ENCODE measurements at places on chromosomes 2 and 18.

DNA sequence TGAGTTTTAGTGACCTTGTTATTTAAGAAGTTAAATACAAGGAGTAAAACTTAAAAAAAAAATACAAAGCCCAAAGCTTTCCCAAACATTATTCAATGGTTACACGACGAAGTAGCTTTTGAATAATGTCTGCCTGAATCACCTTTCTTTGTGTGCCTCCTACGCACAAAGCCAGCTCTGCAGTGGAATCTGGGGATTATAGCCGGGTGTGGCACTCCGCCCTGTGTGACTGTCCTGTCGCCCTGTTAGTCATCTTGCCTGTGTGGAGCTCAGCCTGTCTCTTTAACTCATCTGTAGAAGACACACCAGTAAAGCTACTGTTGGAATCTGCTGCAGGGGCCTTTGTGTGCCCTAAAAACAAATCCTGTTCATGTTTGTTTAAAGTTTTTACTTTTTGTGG is 79.4 kb upstream of the TCF7L1 start:
- no peak for DNase-seq

GRCh38 chr2:240224676-240225075 is 84.2 kb upstream of the OTOS start:
- no peak for DNase-seq

- no peak for DNase-seq
Observed at GRCh38 chr2:69597105-69597504, 46.4 kb downstream of the AAK1 start.

DNA sequence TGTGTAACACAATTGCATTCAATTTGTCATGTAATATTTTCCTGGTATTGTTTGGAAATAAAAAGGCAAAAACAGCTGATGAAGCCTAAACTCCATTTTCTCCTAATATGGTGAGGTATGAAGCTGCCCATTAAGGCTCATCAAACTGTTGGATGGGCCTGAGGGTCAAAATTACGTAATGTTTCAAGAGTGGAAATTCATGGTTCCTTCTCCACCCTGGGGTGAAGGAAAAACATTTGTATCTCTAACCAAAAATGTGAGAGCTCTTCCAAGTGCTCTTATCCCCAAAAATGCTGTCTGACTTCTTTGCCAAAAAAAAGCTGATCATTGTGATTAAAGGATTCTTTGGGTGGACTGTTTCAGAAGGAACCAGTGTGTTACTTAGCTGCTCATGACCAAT is 91.8 kb downstream of the ARHGAP28 start:
- DNase-seq, result no peak

DNA sequence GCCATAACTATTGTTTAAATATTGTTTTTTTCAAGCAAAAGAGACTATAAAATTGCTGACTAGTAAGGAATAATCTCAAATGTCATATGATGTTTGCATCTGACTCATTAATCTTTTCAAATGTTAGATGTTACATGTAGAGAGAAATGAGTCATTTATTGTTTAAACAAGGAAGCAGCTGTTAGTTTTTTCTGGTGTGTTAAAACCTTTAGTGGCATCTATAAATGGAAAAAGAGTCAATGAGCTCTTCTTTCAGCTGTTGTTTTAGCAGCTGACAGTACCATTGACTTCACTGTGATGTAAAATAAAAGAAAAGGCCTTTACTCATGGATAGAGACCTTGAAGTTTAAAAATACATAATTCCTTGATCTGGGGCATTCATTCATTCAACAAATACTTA is 1.8 kb upstream of the KLHL41 start:
- DNase-seq, result no peak

GRCh38 chr2:104944495-104944894 is 90.6 kb downstream of the POU3F3 start:
- DNase-seq, result no peak

DNA sequence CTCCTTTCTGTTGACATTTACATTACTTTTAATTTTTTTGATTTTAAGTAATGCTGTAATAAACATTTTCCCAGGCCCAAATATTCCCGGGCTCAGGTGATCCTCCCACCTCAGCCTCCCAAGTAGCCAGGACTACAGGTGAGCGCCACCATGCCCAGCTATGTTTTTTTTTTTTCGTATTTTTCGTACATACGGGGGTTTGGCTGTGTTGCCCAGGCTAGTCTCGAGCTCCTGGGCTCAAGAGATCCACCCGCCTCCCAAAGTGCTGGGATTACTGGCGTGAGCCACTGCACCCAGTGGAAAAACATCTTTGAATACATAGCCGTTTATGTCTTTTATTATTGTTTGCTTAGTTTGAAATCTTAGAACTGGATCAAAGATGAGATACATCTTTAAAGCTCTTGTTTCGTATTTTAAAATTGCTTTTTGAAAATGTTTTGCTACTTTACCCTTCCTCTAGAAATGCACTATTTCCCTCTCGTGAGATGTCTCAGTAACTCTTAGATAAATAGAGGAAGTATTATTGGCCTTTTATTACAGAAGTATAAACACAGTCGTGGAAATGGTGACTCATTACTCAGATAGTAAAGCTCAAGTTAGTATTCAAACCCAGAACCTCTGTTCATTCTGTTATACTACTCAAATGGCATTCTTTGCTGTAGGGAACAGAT is 2.4 kb downstream of the SMCHD1 start:
- no peak for DNase-seq

DNA sequence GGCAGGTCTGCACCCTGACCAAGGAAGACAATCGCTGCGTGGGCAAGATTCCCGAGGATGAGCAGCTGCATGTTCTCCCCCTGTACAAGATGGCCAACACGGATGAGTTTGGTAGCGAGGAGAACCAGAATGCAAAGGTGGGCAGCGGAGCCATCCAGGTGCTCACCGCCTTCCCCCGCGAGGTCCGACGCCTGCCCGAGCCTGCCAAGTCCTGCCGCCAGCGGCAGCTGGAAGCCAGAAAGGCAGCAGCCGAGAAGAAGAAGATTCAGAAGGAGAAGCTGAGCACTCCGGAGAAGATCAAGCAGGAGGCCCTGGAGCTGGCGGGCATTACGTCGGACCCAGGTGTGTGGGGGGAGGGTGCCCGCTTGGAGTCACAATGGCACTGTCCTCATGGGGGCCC is 48.4 kb downstream of the BOLA3 start:
- DNase-seq, result no peak

- DNase-seq, result no peak
Observed at GRCh38 chr18:8793445-8794155, 88.2 kb downstream of the MTCL1 start.

DNA sequence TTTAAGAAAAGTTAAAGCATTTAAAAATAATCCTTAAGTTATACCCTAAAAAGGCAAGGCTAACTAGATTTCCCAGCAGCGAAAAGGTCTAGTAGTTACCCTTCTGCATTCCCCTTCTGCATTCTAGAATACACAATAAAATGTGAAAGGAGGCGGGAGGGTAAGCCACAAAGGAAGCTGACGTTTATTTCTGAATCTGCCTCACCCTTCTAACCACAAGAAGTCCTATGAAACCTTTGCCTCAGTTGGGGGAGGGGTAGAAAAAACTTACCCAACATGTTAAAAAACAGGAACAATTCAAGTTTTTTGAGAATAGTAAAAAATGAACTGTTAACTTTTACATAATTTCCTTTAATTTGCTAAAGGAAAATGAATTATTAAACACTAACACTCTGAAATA is 11.3 kb downstream of the STK17B start:
- DNase-seq, result no peak

DNA sequence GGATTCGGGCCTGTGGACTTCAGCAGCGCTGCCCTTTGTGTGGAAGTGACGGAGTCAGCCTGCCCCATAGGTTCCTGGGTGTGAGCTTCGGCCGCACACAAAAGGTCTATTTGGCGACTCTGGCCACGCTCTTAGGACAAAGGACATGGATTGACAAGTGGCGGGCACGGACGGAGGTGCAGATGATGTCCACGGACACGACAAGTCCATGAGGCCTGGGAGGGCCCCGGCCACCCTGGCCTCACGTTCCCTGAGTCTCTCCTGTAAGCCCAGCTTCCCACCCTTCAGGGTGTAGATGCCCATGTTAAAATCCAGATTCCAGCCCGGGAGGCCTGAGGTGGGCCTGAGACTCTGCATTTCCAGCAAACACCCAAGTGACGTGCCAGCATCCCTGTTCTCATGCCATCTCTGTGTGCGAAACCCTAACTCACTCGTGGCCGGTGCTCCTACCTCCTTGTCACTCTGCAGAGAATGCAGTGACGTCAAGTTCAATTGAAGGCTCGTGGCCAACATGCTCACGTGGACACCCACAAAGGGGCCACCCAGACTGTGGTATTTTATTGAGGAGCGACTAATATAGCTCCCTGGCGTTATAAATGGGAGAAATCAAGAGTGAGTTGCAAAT is 111.7 kb downstream of the RTP5 start:
- DNase-seq, result no peak

GRCh38 chr2:100938031-100939026 is 63.8 kb upstream of the RPL31 start:
- DNase-seq, result no peak

DNA sequence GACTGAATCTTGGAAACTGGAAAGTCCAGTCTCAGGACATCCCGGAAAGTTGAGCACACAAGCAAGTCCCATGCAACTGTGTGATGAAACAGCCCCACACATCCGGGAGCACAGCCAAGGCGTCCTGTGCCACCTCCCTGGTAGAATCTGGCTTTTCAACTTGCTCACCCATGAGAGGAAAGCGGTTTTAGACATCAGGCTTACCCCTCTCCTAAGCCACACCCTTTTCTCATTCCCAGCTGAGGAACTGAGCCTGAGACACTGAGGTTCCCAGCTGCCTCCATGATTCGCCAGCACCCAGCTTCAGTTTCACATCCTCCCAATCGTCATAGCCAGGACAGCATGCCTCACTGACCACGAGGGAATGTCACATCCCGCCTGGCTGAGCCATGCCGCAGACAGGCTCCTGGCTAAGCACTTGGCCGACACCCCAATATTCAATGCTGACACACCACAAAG is 60.3 kb downstream of the STEAP3 start:
- no peak for DNase-seq

- DNase-seq, result no peak
Observed at GRCh38 chr18:54931152-54931551, 28.1 kb downstream of the CCDC68 start.

Data from activated T-cell treated with anti-CD3 and anti-CD28 coated beads for 48 hours (primary cell).